Activated CD4-positive, alpha-beta T cell treated with anti-CD3 and anti-CD28 coated beads, Interleukin-2, amount 50 U/mL, for 16 hours (primary cell): ENCODE measurements at places on chromosomes 7 and 10.
A peak's percentile ranks its signal among the peaks of the same experiment; 100 is the strongest.

GRCh38 chr7:113649556-113649955, 269.3 kb downstream of the PPP1R3A start:
- DNase-seq, result no peak

GRCh38 chr7:105512415-105512814, 9.7 kb downstream of the PUS7 start:
- no peak for DNase-seq

DNA sequence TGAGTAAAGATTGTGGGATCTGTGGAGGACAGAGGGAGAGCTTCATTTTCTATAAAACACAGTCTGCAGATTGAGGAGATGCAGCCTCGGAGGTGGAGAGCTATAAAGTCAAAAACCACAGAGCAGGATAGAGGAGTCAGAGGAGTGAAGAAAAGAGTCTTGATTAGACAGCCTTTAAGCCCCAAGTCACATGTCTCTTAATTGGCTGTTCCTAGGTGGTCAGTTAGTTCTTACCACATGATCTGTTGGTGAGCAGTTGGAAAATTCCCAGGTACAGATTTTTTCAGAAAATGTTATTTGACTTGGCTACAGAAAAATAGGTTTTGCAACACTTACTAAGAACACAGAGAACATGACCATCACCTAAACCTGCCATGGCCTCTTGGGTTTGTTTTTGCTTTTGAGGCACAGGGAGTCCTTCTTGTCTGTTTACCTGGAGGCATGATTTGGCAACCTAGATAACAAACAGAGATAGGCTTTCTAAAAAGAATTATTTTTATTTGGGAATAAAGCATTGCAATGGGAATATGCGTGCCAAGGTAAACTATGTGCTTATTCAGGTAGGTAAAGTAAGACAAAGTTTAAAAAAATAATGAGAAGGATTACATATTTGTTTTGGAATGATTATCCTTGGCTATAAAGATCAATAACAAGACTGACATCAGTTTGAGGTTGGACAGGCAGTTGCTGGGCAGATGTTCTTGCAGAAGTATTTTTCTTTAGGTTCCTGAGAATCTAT, 604 bp upstream of the CYP3A43 start:
- DNase-seq, result no peak

DNA sequence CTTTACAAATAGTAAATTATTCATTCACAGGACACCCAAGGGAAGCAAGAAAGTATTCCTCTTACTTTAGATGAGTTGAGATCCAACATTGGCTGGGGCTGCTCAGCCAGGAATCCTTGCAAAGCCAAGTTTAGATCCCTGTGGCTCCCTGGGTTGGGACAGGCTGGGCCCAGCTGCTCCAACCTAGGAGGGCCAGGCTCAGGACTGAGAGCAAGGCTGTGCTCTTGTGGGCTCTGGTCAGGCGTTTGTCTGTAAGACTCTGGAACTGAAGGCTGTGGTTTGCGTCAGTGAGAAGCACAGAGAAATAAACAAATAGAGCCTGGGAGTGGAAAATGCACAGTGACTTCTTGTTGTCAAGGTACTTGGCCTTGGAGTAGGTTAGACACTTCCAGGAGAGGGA, 53.2 kb upstream of the TMEM273 start:
- DNase-seq, result no peak

- DNase-seq, result no peak
Observed at GRCh38 chr7:159210581-159211235, 66.0 kb upstream of the VIPR2 start.

DNA sequence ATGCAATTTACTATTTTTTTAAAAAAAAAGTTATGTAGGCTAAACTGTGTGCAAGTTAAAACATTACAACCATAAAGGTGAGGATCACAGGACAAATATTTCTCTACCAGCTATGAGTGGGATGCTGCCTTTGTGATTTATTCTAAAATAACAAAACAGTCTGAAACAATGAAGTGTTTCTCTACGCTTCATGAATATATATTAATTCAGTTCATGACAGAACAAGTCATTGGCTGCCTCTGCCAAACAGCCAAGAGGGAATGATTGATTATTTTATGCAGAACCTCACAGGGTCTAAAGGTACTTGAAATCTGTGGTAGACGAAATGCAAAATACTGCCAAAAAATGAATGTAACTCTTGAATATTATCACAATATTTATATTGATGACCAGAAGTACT, 29.0 kb upstream of the SOSTDC1 start:
- DNase-seq, result no peak

DNA sequence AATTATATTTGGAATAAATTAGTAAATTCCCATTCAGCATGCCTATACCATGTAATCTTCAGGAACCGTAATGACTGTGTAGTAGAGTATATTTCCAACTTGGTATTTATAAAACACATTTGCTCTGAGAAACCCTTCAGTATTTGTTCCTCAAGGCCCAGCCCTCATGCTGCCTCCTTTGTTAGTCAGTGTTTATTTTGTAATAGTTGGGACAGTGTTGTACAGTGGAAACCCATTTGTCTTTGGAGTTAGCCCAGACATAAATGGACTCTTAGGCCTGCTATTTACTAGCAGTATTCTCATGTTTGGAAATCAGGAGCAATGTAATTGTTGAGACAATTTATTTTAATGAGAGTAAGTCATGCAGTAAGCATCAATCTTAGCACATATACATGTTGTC, 686.9 kb downstream of the AUTS2 start:
- no peak for DNase-seq

DNA sequence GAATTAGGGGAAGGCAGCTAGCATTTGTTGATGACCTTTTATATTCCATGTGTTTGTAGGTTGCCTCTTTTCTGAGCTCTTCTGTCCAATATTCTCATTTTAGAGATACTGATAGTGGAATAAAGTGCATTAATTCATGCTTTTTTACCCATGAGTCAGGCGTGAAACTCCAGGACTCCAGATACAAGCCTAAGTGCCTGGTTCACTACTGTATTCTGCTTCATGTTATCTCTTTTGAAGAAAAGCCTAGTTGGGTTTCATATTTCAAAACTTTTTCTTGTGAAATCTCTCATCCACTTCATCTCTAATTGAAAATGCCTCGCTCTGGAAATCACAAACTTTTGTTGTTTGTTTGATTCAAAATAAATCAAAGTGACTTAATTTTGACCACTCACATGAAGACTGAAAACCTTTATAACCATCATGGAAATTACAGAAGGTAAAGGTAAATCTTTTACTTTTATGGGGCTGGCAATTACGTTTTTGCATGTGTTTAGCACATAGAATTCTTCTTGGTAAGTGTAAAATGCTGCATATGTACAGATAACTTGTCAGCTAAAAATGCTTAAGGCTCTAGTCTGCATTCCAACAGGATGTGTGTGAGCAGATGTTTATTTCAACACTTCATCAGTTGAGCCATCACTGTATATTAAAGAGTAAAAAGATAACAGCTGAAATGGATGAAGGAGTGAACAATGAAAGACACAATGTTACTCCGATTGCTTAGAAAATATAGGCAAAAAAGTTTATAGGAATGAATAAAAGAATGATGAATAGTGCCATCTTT, 961.8 kb upstream of the CELF2 start:
- no peak for DNase-seq

DNA sequence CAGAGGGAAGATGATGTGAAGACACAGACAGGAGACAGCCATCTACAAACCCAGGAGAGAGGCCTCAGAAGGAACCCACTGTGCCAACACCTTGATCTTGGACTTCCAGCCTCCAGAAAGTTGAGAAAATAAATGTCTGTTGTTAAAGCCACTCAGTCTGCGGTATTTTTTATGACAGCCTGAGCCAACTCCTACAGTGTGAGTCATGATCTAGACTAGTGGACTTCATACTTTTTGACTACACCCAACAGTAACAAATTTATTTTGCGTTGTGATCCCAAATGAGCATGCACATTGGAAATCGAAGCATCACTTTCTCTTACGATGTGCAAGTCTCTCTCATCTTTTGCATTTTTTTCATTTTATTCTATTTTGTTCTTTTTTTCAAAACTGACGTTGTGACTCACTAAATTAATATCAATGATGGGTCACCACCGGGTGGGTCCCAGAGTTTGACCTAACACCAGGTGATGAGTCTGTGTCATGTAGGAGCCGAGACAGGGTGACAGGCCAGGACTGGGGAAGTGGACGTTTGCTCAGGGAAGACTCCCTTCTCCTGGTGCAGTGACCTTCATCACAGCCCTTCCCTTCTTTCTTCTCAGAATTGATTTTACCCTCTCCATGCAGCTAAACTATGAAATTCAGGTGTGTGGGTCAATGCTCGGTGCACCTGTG, 28.9 kb downstream of the PHYH start:
- no peak for DNase-seq

DNA sequence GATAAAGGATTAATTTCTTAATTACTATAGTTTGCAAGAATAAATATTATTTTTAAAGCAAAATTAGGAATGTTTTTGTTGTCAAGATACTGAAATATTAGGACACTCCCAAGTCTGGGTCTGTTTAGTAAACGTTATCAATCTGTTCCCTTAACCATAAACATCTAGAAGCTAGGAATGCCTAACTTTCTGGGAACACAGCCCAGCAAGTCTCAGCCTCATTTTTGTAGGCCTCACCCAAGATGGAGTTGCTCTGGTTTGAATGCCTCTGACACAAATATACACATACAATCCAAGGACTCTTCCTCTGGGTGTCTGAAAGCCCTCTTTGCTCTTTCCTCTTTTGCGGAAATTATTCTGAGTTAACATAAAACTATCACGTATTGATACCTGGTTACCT, 487.4 kb upstream of the CELF2 start:
- DNase-seq, result no peak

- DNase-seq, result no peak
Observed at GRCh38 chr10:70500368-70500767, 21.8 kb downstream of the PALD1 start.

DNA sequence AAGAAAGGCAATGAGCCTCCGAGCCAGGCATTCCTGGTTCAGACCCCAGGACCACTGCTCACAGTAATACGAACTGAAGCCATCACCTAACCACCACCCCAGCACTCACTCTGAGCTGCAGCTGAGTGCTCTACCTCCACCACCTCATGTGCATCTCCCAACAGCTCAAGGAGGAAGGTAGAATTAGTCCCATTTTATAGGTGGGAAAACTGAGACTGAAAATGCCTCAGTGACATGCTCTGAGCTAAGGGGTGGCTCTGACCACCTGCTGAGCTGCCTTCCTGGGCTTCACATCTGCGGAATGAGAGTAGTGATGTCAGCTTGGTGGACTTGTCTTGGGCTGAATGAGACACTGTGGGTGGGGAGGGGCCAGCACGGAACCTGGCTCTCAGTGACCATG, 159.7 kb upstream of the UNC5B start:
- no peak for DNase-seq

- peak; percentile 91 for DNase-seq
Observed at GRCh38 chr7:106022193-106022821, 59.2 kb downstream of the CDHR3 start.

DNA sequence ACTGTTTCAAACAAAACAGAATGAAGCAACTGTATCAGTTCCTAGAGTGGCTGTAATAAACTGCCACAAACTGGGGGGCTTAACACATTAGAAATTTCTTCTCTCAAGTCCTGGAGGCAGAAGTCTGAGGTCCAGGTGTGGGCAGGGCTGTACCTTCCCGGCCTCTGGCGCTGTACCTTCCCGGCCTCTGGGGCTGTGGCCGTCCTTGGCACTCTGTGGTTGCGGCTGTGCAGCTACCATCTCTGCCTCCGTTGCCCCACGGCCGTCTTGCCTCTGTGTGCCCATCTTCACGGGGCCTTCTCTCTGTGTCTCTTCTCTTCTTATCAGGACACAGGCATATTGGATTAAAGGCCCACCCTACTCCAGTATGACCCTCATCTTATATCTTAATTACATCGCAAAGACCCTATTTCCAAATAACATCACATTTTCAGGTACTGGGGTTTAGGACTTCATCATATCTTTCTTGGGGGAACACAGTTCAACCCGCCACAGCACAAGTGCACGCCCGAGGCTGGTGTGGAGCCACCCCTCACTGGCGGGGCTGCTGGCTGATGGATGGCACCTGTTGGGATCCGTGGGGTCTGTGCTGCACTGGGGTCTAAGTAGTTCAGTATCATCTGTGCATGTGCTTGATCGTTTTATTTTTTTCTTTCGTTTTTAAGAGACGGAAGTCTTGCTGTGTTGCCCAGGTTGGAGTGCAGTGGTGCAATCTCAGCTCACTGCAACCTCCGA, 123.2 kb downstream of the ACTR3B start:
- no peak for DNase-seq

GRCh38 chr10:48491392-48492139, 113.3 kb downstream of the ARHGAP22 start:
- DNase-seq, result no peak

GRCh38 chr10:12728494-12728893, 273.0 kb downstream of the CCDC3 start:
- DNase-seq, result no peak
